Fibroblast of the aortic adventitia (primary cell): ENCODE measurements at places on chromosomes 2 and 18.
A peak's percentile ranks its signal among the peaks of the same experiment; 100 is the strongest.

- DNase-seq: no peak
Observed at GRCh38 chr18:48889981-48890762, 60.6 kb downstream of the SMAD7 start.

- DNase-seq: peak; percentile 99
Observed at GRCh38 chr18:3623769-3624545, 174.0 kb downstream of the TGIF1 start.

DNA sequence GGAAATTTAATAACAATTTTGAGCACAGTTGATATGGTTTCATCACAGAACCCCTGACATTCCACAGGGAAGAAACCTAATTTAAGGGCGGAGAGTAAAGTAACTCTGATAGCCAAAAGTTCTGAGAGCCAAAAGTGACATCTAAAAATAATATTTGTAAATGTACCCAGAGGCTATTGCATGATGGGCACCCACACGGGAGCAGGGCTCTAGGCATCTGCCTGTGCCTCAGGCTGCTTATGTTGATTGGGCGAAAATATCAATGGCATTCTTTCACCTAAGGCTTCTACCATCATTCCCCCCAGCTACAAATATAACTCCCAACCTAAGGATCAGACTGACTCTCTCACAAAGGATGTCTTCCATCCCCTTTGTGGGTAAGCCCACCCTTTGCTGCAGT, 54.1 kb upstream of the PTPRM start:
- DNase-seq: no peak

GRCh38 chr2:215983581-215984351, 29.6 kb downstream of the MREG start:
- DNase-seq: no peak

DNA sequence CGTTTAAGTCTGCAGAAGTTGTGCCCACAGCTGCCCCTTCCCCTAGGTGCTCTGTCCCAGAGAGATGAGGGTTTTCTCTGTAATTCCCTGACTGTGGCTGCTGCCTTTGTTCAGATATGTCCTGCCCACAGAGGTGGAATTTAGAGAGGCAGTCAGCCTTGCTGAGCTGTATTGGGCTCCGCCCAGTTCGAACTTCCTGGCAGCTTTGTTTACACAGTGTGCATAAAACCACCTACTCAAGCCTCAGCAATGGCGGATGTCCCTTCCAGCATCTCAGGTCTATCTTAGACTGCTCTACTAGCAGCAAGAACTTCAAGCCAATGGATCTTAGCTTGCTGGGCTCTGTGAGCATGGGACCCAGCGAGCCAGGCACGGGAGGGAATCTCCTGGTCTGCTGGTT, 48.1 kb downstream of the LHCGR start:
- no peak for DNase-seq

DNA sequence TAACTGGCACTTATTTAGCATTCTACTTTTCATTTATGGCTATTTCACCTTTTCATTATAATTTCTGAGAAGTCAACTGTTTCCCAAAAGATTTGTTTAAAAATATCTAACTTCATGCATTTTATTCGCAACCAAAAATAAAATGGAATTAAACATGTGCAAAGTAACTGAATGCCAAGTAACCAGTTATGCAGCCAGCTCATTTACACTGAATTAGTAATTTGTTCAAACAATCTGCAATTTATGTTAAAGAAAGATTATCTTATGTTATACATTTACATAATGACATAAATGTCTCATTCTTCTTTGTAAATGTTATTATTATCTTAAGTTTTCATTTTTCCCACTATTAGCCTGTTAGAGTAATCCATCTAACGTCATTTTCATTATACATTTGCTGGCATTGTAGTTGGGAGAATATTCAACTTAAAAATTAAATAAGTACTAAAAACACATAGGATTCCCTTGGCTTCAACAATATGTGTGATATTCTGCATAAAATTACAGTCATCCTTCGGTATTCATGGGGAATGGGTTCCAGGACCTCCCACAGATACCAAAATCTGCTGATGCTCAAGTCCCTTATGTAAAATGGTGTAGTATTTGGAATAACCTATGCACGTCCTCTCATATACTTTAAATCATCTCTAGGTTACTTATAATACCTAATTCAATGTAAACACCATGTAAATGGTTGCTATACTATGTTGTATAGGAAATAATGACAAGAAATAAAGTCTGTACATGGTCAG, 43.7 kb upstream of the STAM2 start:
- no peak for DNase-seq

DNA sequence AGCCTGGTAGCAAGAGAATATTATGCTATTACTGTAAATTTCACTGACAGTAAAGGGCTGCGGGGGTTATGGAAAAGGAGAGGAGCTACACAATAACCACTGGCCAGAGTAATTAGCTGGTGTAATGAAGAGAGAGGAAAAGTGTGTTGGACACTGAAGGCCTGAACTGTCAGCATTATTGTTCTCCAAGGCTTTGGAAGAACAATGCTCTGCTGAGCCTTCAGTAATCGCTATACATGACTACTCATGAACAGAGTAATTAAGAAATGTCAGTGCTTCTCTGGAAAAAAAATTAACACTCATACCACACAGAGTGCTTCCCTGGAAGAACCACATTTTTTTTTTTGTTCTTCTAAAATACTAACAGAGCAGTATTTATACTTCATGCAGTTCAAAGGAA, 931.3 kb downstream of the CPS1 start:
- no peak for DNase-seq

DNA sequence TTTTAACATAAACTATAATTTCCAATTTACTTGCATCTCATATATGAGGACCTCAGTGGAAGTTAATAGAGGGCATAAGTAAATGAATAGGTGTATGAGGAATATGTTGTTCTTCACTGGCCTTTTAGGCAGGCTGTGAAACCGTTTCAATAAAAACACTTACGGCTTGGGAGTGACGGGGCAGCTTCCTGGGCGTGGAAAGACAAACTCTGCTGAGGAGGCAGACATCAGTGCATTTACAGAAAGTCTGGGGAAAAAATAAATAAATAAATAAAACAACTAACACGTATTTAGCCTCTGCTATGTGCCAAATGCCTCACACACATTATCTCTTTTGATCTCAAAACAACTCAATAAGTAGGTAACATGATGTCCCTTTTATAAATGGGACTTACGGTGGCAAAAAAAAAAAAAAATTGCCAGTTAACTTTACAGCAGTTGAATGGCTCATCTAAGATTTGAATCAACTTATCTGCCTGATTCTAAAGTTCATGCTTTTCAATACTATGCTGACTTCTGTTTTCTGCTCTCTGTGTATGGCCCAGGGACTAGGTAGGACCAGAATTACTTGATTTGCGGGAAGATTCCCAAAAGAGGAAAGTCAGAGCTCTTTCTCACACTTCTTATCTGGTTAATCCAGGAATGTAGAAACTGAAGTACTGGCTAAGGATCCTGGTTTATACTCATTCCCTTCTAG, 77.5 kb upstream of the LRATD1 start:
- no peak for DNase-seq

GRCh38 chr2:239638376-239638775, 237.6 kb upstream of the HDAC4 start:
- DNase-seq: no peak

GRCh38 chr2:144705328-144706245, 185.7 kb upstream of the ZEB2 start:
- DNase-seq: peak; percentile 65

DNA sequence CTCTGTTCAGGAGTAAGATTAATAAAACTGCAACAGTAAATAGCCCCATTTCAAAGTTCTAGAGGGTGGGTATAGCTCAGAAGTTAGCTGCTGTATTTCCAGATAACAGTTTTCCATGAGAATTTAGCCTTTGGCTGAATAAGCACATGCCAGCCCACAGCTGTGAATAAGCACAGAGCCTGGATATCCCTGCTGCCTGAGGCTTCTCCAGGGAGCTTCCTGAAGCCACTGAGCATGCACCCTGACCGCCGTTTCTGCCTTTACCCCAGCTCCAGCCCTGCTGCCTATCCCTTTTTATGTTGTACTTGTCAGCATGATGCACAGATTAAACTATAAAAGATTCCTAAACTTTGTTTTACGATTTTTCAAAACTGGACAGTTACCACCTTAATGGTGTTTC, 85.3 kb downstream of the FEZ2 start:
- no peak for DNase-seq
